HS-5 (cell line): ENCODE measurements at places on chromosomes 4 and X.

DNA sequence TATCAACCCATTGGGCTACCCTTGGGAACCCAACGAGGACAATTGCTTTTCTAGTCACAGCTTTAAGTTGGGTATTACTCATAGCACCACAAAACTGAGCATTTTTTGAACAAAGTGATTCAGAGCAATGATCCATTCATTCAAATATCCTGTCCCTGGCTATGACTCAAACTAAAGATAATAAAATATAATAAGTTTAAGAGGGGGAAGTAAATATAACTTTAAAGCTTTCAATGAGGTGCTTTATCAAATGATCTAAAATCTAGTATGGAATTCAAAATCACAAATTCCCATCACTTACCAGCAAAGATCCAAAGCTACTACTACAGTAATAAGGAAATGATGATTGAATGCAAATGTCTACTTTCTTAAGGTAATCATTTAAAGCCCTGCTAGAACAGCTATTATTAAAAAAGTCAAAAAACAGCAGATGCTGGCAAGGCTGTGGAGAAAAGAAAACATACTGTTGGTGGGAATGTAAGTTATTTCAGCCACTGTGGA is 39.8 kb upstream of the S100G start:
- DNase-seq = peak; percentile 44

DNA sequence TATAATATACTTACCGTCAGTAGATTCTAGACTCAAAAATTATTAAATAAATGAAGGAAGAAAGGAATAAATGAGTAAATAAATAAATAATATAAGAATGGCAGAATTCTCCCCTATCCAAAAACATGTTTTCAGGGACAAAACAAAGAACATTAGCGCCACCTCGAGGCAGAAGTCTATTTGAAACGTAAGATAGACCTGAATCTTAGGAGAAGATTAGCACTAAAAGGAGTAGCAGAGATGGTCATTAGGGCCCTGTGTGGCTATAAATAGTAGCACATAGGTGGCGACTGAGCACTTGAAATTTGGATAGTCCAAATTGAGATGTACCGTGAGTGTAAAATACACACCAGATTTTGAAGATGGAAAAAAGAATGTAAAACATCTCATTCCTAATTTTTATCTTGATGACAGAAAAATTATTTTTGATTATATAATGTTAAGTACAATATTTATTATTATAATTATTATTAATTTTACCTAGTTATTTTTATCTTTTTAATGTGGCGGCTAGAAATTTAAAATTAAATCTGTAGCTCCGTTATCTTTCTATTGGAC is 24.3 kb upstream of the SRD5A3 start:
- DNase-seq = peak; percentile 43

- peak; percentile 70 for DNase-seq
These were observed 73.0 kb upstream of the WDFY3 start for GRCh38 chr4:85039526-85039925.

DNA sequence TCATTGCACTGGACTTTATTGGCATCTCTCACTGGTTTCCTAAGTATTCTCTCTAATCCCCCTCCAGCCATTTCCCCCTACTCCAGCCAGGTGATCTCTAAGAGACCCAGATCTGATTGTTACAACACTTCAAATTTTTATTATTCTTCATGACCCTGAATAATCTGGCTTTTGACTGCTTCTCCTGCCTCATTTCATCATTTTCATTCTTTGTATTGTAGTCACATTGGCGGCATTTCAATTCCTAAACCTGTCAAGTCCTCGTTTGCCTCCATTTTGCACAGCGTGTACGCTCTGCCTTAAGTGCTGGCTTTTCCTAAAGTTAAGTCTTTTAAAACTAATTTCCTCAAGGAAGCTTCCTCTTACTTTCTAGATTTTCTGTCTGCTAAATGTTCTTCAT is 31.6 kb downstream of the UBE2K start:
- no peak for DNase-seq

DNA sequence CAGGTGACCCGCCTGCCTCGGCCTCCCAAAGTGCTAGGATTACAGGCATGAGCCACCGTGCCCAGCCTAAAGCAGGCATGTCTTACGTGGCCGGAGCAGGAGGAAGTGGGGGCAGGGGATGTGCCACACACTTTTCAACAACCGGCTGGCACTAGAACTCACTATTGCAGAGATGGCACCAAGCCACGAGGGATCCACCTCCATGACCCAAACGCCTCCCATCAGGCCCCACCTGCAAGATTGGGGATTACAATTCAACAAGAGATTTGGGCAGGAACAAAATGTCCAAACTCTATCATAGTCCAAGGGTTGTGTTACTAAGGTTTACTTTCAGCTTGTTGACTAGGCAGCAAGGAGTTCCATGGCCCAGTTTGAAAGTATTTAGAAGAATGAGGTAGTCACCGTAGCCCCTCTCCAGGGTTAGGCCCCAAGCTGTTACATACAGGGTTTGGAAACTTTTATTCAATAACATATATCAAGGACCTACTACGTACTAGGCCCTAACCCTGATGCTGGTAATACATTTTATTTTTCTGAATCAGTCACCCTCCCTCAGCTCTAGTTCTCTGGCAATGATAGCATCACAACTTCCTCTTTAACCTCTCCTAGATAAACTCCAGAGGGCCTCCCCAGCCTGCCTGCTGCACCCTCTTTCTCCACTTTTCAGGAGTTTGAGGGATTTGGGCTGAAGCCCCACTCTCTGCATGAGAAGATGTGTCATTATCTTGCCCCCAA is 18.0 kb upstream of the TBC1D14 start:
- DNase-seq = no peak

GRCh38 chrX:9905288-9905687 is 61.9 kb upstream of the CLDN34 start:
- no peak for DNase-seq

GRCh38 chrX:51742586-51742985 is 656 bp upstream of the GSPT2 start:
- no peak for DNase-seq

DNA sequence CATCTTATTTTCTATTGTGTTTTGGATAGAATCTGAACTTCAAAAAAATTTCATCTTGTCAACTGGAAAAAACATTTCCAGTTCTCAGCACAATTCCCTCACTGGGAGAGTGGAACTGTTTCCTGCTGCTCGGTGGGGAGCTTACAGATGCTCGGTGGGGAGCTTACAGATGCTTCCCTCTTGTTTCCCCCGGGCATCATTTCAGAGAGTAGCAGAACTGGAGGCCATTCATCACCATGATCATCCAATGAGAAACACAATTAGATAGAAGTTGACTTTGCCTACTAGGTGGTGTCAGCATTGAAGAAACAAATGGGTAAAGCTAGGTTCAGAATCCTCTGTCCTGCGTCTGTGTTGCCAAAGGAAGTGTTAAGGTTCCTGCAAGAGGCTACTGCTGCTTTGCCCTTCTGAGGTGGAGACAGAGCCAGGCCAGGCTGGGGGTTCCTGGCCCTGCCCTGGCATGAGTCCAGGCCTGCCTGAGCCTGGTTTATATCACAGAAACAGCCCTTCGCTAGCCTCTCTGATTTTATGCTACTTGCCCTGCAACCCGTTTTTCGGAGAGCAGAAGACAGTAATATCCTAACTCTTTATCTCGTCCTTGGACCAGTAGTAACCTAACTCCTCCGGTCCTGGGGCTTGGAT is 70.6 kb downstream of the TAPT1 start:
- DNase-seq = no peak

DNA sequence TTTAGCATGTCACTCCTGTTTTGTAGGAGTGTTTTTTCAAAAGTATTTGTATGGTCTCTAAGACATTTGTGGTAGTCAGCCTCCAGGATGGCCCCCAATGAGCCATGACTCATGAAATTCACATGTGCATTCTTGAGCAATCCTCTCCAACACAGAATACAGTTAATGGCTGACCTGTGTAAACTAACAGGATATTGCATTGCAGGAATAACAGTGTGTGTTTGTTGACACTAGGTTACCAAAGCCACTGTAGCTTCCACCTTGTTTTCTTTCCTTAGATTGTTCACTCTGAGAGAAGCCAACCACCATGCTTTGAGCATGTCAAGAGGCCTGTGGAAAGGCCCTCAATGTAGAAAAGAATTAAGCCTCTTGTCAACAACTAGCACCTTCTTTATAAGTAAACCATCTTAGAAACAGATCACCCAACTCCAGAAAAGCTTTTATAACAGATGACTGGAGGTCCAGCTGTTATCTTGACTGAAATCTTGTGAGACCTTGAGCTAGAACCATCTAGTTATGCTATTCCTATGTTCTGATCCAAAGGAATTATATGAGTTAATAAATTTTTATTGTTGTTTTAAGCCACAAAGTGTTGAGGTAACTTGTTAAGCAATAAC is 28.5 kb downstream of the TBCK start:
- DNase-seq = peak; percentile 59
